ENCODE measurements at places on chromosomes 4 and X.

GRCh38 chr4:112083587-112084347 lies 61.5 kb upstream of the FAM241A start:
- DNase-seq: no peak

DNA sequence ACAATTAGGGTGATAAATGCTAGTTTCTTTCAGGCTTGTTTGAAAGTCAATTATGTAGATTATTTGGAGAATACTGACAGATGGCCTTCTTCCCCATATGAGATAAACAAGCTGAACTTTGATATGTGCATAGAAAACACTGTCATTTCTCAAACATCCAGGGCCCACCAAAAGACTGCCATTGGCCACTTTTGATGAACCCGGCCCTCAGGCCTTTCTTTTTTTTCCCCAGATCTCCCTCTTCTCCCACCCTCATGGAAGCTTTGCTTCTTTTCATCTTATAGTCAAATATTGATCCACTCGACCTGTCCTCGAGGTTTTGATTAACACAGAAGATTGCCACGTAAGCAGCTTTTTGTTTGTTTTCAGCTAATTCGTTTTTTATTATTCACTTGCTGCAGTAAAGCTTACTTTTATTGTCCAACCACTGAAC lies 377.4 kb downstream of the SMARCA1 start:
- no peak for DNase-seq

- peak; percentile 0 for DNase-seq
Observed at GRCh38 chrX:128106630-128107029, 54.4 kb upstream of the ACTRT1 start.

DNA sequence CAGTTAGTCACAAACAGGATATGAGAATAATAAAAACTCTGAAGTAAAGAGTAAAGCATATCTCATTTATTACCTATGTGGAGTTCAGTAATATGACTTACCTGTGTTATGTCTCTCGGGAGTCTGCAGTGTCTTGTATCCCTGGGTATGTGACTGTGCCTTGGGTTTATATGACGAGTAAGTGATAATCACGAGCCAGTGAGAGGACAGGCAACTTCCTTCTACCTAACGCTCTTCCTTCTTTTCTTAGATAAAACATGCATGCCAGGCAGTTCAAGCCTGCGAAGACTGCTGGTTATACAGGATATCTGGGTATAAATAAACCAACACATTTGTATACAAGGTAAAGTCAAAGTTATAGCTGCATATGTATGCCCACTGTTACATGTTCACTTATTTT lies at the start of gene HPGDS:
Gene HPGDS (minus strand): TSS at position 143 of the 400 bp plus-strand sequence. CDS start 8,207 bp downstream, outside the sequence.
- DNase-seq: peak; percentile 45

DNA sequence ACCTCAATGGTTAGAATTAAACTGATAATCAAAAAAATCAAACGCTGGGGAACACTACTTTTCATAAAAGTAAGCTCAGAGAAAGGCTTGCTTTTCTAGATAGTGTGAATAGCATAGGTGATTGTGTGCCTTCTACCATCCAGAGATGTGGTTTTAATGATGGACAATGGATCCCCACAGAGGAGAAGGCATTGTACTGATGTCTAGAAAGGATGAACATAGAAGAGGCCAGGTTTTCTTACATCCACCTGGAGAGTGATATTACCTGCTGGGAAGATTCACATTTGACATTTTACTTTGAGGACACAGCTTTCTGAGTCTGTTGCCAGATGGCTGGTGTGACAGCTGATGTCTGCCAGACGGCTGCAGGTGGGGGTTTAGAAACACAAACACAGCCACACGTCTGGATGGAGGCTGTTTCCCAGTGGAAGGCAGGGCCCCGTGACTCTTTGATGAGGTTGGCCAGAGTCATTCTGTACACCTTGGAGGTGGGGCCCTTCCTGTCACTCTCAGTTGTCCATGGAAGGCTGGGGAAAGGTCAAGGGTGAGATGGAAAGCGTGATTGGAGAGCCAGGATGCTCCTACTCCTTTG lies 114.4 kb downstream of the PSAPL1 start:
- DNase-seq: no peak

DNA sequence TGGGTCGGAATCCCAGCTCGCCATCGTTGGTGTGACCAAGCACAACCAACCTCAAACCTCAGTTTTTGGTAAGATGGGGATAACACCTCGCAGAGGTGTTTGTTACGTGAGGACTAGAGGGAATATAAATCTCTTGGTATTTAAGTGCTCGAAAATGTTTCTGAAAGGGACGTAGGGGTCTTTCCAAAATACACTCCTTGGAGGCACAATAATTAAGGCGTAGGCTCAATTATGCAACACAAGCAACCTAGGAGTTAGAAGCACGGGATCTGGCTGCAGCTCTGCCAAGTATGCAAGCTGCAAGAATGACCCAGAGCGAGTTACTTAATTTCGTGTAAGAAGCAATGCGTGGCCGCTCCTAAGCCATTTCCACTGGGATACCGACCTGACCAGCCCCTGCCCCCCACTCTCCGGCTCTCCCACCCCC lies 552 bp downstream of the ADH5 start:
- peak; percentile 68 for DNase-seq

- DNase-seq: no peak
Observed at GRCh38 chrX:106615041-106615440, 3.3 kb downstream of the RADX start.

DNA sequence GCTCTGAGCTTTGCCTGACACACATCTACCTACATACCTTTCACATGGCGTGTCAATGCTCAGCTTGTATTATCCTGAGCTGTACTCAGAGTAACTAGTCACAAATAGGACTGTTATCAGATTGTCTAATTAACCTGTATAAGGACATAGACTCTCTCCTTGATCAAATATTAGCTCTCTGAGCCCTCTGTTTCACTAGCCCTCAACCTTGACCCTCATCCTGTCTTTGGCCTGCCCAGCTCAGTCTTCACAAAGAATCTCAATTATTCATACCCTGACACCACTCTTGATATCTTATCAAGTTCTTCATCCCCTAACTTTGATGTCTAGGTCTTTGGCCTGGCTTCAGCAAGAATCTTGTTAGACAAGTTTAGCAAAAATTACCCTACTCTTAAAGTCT lies 320.7 kb upstream of the PCDH7 start:
- DNase-seq: no peak
